Left forelimb (tissue), 1 donor: ENCODE measurements at places on chromosomes 4 and X.

DNA sequence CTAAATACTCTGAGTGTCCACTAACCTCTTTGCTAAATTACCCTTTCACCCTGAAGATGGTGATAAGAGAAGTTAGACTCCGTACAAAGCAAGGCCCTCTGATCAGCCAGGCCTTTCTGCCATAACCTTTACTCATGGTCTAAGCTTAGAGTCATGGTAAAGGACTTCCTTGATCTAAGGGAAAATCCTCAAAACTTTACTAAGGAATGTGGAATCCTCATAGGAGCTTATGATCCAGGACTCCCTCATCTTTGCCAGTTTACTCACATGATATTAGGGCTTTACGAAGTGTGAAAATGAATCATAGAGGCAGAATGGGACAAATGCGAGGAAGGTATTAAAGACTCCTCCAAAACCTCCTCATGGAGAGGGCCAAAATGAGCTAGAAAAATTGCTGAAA is 7.9 kb upstream of the FAM13A start:
- DNase-seq: no peak

GRCh38 chr4:118113220-118113619 is 78.9 kb downstream of the NDST3 start:
- no peak for DNase-seq

DNA sequence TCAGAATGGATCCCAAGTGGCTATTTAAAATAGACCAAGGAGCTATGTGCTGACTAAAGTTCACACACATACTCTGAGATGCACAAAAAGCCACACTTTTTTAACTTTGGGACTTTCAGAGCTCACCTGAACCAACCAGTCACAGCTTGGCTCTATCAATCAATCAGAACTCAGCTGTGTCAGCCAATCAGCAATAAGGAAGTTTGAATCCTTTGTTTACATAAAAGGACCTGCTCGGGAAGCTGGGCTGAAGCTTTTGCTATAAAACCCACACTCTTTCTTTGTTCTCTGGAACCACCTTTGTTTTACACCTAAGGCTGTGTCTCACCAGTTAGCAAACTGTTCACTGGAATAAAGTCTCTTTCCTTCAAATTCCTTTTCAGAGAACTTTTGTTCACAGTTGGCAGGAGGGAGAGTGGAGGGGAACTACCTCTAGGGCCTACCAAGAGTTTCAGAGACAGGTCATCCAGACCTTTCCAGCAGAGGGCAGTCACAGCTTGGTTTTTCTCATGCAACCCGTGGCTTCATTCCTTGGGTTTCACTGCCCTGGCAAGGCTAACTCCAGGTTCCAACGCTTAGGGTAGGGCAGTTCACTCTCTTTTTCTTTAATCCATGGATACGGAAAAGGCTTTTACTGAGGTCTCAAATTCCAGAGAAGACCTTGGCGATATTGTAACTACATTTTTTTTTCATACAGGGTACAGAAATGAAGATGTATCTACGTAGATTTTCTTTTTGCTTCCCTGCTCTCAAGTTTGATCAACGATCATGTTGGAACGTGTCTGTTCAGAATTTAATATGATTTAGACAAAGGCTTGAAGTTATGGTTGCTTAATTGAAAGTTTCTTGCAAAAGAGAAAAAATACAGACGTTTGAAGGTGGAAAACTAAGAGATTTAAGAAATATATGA is 80.7 kb downstream of the GPRIN3 start:
- peak; percentile 75 for DNase-seq

DNA sequence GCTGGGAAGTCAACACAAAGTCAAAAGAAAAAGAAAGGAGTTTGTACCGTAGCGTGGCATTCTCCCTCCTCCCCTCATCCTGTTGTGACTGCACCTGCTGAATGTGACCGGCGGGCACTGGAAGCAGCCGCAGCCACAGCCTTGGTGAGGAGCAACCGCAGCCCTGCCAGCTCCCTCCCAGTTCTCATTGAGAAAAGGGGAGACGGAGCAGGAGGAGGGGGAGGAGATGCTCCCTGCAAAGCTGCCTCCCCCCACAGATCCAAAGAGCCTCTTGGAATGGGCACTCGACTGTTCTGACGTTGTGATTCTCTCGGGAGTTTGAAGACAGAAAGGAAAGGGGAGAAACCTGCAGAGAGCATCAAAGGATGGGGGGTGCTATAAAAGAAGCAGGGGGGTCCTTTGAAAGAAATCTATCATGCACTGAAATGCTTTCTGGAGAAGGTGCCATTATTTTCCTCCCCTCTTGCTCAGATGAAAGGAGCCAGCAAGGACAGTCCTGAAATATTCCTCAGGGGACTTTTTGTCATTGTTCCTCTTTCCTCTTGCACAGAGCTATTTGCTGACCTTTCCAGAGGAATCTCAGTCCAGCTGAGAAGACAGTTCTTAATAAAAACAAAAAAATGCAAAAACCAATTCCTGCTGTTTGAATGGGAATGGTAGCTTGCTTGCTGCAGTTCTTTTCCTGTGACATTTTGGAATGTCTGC is 429.7 kb downstream of the MAPK10 start:
- no peak for DNase-seq

DNA sequence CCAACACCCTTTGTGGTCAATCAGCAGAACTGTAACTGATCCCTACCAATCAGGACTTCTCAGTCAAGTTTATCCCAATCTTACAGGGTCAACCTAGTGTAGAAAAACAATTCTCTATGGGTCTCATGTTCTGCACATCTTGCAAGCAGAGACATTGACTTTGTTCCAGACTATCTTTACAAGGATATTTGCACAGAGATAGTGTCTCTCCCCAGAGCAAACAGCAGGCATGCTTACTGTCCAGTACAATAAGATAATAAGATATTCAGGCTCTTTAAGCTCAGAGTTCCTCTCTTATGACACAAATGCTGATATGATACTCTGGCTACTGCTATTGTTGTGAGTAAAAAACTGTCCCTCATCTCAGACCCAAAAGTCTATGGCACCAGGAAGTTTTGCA is 53.2 kb downstream of the ACSL4 start:
- DNase-seq: no peak

DNA sequence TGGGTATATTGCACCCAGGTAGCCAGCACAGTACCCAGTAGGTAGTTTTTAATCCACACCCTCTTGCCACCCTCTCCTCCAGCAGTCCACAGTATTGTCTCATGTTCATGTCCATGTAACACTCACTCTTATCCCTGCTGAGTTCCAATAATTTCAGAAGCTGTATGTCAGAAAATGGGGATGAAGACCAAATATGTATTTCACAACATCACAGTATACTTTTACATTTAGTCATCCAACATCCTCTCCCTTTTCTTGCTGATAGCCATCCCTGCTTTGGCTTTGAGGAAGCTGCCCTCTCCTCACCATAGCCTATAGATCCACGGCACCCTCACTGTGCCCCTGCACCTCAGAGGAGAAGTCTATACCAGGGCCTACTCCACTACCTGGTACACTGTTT is 126.0 kb upstream of the LDB2 start:
- DNase-seq: no peak

GRCh38 chrX:14362721-14363120 is 166.6 kb upstream of the GLRA2 start:
- DNase-seq: no peak

DNA sequence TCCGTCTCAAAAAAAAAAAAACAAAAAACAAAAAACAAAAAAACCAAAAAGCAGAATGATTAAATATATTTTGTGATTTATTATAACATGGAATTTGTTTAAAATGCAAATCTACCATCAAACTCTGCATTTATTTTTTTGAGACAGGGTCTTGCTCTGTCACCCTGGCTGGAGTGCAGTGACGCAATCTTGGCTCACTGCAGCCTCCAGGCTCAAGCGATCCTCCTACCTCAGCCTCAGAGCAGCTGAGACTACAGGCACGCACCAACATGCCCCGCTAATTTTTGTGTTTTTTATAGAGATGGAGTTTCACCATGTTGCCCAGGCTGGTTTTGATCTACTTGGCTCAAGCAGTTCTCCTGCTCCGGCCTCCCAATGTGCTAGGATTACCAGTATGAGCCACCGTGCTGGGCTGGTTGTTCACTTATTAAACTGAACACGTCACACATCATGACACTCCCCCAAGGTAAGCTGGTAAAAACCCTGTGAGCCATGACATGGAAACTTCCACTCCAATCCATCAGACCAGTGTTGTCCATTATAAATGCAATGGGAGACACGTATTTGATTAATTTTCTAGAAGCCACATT is 45.7 kb downstream of the RBM47 start:
- DNase-seq: no peak

DNA sequence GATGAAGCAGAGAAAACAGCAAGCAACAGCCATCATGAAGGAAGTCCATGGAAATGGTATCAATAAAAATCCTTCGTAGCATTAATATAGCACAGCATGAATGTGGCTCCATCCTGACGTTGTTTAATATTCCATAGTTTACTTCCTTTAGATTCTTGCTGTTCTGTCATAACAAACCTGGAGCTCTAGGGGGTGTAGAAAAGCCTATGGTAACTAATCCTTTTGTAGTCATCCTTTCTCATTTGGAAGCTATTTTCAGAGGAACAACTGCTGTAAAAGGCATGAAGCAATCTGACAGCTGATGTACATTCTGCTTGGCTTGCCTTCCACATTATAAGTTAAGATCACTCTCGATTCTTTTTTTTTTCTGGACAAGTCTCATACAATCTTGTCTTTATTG is 914 bp downstream of the MYOZ2 start:
- DNase-seq: no peak

DNA sequence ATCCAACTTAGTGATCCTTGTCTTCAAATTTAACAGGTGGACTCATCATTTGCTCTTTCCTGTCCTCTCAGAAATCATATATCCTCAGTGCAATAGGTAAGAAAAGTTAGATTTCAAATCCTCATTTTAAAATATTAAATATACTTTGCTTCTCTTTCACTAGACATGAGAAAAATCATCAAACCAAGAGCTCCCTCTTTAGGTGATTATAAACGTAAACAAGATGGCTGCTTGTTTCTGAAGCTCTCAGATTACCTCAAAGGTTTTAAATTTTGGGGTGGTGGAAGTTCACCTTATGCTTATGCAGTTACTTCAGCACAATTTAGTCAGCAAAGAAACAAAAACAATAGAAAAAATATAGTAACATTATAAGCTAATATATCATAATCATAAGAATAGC is 27.3 kb downstream of the CSN3 start:
- DNase-seq: no peak

DNA sequence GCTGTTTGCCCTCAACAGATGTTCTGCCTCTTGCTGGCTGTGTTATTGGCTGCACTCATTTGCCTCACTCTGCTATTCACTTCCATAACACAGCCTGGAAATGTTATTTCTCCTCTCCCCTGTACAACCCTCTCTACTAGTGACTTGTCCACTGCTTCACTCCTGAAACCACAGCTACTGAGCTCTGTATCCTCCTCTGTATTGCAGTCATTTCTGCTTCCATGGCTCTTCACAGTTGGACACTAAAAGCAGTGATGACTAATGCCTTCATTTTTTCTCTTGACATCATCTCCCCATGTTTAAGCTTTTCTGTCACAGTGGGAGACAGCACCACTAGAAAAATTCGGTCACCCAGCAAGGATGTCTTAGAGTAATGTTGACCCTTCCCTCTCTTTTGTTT is 123.0 kb upstream of the PPP1R2C start:
- DNase-seq: no peak

GRCh38 chr4:162154862-162155540 is 8.8 kb downstream of the FSTL5 start:
- DNase-seq: no peak

- no peak for DNase-seq
These were observed 5.0 kb downstream of the GTPBP6 start for GRCh38 chrX:313546-313945.

DNA sequence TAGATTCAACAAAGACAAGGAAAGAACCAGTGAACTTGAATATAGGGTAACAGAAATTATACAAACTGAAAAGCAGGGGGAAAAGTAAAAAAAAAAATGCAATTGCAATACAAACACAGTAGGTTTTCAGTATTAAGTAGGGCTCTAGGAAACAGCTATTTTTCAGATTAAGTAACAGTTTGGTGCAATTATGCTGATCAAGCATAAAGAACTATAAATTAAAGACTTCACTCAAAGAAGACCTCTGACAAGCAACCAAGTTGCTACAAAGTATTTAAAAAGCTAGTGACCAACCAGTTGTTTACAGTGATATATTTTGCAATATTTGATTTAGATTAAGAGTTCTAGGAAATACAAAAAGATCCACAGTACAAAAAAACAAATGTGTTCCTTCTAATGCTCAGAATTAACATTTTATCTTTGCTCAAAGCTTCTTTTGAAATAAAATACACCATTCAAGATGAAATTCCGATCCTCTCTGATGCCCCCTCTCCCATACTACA is 230.8 kb upstream of the FTHL17 start:
- DNase-seq: no peak

GRCh38 chr4:7646384-7647061 is 211.8 kb upstream of the PSAPL1 start:
- DNase-seq: no peak

GRCh38 chr4:173337463-173337862 is 3.3 kb upstream of the HMGB2 start:
- DNase-seq: no peak

DNA sequence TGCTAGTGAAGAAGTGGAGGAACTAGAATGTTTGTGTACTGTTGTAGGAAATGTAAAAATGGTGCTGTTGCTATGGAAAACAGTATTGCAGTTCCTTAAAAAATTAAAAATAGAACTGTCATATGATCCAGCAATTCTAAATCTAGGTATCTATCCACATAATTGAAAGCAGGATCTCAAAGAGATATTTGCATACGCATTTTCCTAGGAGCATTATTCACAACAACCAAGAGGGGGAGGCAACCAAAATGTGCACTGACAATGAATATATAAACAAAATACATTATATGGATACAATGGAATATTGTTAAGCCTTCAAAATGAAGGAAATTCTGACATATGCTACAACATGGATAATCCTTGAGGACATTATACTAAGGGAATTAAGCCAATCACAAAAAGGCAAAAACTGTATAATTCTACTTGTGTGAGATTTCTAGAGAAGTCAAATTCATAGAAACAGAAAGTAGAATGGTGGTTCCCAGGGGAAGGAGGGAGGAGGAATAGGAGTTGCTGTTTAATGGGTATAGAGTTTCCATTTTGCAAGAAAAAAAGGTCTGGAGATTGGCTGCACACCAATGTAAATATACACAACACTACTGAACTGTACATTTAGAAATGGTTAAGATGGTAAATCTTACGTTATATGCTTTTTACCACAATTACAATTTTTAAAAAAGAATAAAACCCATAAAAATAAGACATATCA is 35.6 kb upstream of the KCNE5 start:
- no peak for DNase-seq

DNA sequence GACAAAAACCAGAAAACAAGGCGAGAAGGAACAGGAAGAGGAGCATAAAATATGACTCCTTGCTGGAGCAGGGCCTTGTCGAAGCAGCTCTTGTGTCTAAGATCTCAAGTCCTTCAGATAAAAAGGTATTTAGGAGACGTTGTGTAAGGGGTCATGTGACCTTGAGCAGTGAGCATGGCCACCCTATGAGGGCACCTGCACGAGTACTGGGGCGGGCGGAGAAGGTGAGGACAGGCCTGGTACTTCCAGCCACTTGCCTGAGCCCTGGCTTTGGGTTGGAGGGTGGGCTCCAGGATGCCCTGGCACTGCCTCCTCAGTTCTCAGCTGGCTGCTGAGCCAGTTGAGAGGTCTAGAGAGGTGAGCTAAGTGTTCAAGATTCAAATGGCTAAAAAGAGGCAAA is 29.9 kb downstream of the NSD2 start:
- DNase-seq: no peak

- no peak for DNase-seq
These were observed 853.4 kb downstream of the STIM2 start for GRCh38 chr4:27714073-27714472.
